ENCODE measurements at places on chromosomes 1 and 21.
A peak's percentile ranks its signal among the peaks of the same experiment; 100 is the strongest.

GRCh38 chr1:185338719-185339622, 21.9 kb upstream of the IVNS1ABP start:
- DNase-seq = no peak

GRCh38 chr1:202959276-202959620, 1.1 kb upstream of the ADIPOR1 start:
- no peak for DNase-seq

DNA sequence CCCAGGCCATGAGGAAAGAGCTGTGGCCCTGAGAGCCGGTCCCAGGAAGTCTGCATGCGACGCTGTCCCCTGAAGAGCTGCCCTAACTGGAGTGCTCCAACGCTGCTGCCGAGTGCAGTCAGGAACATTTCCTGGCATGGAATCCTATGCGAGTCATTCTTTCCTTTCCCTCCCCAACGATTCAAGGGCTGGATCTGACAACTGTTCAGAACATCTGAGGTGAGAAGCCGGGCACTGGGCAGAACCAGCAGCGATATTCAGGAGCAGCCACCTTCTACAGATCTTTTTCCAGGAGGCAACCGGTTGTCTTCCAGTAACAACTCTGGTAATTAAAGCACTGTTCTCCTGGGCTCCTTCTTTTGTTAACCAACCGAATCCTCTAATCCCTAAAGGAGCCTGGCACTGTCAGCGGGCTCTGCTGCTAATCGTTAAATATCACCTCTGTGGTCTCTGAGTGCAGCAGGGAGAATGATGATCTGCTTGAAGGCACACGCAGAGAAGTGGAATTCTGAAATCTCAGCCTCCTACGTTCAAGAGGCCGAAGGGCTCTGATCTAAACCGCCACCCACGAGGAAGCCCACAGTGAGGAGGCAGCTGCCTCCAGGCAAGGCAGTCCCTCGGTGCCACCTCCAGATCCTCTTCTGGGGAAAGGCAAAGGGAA, 55.8 kb downstream of the SLC45A1 start:
- DNase-seq = no peak

- DNase-seq = no peak
Observed at GRCh38 chr1:109295712-109296415, 10.9 kb downstream of the MYBPHL start.

- peak; percentile 1 for DNase-seq
Observed at GRCh38 chr1:73979684-73980083, 218.3 kb downstream of the LRRIQ3 start.

DNA sequence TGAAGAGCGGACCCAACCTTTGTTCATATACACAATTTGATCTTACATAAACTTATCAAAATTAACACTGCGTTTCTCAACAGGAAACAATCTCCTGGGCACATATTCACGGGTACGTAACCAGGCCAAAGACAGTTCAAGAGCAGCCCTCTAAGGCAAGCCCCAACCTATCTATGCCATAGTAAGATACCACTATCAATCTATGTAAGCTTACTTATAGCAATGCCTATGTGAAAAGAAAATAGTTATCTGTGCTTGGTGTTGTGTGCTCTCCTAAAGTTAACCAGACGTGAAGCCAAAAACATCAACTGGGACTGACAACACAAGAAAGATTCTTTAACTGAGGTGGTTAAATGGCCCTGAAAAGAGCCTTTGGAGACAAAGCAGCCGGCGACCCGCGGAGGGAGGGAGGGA, 49.4 kb upstream of the BOLA1 start:
- DNase-seq = peak; percentile 35

GRCh38 chr1:205430696-205431305, 8.9 kb upstream of the LEMD1 start:
- peak; percentile 74 for DNase-seq

DNA sequence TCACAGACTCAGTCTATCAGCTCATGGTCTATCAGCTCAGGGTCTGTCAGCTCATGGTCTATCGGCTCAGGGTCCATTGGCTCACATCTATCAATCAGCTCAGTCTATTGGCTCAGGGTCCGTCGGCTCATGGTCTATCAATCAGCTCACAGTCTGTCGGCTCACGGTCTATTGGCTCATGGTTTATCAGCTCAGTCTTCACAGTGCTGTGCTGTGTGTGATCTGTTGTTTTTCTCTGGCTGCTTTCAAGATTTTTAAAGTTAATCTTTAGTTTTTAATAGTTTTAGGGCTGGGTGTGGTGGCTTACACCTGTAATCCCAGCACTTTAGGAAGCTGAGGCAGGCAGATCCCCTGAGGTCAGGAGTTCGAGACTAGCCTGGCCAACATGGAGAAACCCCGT, 14.4 kb downstream of the C1orf159 start:
- no peak for DNase-seq

GRCh38 chr1:31470794-31471315, 57.8 kb downstream of the SERINC2 start:
- DNase-seq = no peak

DNA sequence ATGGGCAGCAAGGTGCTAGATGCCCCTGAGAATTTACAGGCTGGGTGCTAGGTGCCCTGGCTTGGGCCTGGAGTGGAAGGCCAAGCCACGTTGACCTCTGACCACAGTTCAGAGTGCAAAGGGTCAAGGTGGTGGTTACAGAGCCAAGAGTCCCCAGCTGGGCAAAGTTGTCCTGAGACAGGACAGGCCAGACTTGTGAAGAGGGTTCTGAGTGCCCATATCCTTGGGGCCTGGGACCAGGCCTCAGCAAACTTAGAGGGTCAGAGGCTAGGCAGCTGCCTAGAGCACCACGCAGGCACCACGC, 18.9 kb upstream of the SELENON start:
- no peak for DNase-seq

DNA sequence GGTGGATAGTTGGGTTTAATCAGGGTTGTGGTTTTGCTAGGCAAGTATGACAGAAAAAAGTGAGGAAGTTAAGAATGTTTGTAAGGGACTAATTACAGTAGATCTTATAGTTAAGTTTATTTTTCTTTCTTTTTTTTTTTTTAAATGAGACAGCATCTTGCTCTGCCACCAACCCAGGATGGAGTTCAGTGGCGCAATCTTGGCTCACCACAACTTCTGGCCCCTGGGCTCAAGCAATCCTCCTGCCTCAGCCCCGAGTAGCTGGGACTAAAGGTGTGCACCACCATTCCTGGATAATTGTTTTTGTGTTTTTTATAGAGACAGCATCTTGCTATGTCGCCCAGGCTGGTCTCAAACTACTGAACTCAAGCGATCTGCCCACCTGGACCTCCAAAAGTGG, 41.7 kb downstream of the EYA3 start:
- DNase-seq = no peak

DNA sequence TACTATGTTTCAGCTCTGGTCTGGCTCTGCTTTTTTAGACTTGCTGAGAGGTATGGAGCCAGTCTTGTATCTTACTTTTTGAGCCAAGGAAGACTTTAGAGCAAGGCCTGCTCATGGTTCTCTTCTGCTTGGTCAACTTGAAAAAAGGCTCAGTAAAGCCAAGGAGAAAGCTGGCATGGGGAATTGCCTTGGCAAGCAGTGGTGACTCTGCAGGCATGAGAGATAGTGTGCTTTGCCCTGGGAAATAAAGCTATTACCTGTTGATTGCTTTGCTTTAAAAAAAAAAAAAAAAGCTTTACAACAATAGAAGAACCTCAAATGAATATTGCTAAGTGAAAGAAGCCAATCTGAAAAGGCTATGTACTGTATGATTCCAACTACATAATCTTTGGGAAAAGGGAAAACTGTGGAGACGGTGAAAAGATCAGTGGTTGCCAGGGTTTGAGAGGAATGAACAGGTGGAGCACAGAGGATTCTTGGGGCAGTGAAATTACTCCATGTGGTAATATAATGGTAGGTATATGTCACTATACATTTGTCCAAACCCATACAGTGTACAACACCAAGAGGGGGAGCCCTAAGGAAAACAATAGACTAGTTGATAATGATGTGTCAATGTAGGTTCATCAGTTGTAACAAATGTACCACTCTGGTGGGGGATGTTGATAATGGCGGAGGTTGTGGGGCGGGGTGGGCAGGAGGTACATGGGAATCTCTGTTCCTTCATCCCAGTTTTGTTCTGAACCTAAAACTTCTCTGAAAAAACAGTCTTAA, 87.6 kb downstream of the HMCN1 start:
- peak; percentile 40 for DNase-seq

DNA sequence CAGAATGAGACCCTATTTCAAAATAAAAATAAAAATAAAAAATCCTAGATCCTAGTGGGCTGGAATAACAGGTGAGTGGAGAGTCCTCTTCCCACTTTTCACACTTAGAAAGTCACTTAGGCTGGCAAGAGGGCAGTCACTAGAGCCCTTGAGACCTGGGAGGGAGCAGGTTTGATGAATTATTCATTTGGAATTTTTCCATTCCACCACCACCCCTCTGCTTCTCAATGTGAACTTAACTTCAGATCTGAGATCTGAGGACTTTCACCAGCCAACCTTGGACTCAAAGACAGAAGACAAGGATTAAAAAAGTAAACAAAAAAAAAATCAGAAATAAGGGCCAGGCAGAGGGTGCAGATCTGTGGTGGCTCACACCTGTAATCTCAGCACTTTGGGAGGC, 16.5 kb downstream of the AKR7A3 start:
- no peak for DNase-seq

GRCh38 chr1:53485478-53486394, 26.5 kb downstream of the DMRTB1 start:
- peak; percentile 52 for DNase-seq

DNA sequence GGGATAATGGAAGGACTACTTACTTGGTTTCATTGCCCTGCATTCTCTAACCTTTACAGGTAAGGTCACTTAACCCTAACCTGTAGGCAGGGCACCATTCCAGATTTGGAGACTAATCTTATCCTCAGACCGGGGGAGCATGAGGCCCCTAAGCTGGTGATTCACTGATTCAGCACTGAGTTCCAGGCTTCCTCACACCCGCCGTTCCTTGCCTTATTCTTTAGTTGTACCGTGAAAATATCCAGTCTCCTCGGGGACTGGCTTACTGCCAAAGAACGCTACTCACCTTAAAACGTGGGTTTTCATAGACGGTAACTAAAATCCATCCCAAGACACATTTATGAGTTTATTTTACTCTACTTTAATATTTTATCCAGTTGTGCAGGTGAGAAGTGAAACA, 44.3 kb upstream of the COL24A1 start:
- DNase-seq = no peak

GRCh38 chr1:155272466-155273342, 600 bp downstream of the CLK2 start:
- peak; percentile 95 for DNase-seq

GRCh38 chr1:236351875-236352573, 42.1 kb upstream of the EDARADD start:
- DNase-seq = no peak

GRCh38 chr1:54413295-54413694, 7.1 kb upstream of the SSBP3 start:
- no peak for DNase-seq

GRCh38 chr1:30126848-30127247, 596.5 kb downstream of the MATN1 start:
- DNase-seq = no peak

- no peak for DNase-seq
Observed at GRCh38 chr1:172917972-172918371, 132.8 kb downstream of the TNFSF18 start.

- no peak for DNase-seq
Observed at GRCh38 chr1:16205891-16206546, 6.4 kb downstream of the ARHGEF19 start.

DNA sequence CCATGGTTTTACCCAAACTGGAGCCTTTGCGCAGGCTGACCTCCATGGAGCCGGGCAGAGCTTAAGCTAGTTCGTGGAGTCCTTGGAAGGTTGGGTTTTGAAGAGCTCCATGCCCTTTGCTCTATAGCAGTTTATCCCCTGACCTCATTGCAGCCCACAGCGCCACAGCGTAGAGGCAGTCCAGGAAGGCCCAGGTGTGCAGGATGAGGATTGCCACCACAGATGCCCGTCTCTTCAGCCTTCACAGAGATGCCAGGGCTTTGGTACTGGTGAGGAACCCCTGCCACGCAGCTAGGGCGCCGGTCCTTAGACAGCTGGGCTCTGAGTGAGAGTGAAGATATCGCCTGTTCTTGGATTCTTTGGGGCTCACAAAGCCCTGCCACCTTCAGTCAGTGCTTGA, 138.6 kb downstream of the PEX14 start:
- DNase-seq = no peak

- no peak for DNase-seq
Observed at GRCh38 chr1:64000021-64000420, 203.4 kb upstream of the UBE2U start.

DNA sequence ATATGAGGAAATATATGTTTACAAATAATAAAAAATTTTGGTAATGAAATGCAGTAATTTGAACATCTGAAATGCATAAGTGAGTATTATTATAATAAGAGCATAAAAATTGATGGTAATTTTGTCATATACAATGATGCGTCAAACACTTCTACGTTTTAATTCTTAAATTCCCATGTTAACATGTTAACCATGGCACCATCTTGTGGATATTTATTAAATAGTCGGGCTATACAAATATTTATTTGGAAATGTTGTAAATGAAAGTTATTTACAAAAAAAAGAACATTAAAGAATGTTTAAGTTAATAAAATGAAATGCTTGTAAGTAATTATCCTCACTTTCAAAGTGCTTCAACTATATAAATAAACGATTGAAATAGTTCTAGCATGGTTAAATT, 57.2 kb upstream of the C1orf185 start:
- DNase-seq = no peak

GRCh38 chr1:33335020-33335419, 14.1 kb upstream of the A3GALT2 start:
- DNase-seq = no peak

DNA sequence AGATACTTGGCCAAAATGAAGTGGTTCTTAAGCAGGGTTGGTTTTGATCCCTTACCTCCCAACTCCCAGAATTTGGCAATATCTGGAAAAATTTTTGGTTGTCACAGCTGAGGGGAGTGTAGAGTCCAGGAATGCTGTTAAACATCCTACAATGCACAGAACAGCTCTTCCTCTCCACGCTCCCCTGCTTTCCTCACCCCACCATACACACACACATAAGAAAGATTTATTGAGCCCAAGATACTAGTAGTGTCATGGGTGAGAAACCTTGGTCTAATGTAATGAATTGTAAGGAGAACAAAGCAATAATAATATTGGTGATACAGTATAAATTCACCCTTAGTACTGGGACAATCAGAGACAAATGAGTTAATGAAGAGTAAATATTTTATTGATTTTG, 47.8 kb downstream of the ASB17 start:
- DNase-seq = no peak

- no peak for DNase-seq
Observed at GRCh38 chr1:68347415-68347814, 102.3 kb downstream of the RPE65 start.

- DNase-seq = no peak
Observed at GRCh38 chr1:201655243-201655642, 116.3 kb downstream of the NAV1 start.
